ENCODE measurements at places on chromosomes 2 and 18. TPM values are rescaled to one million over a fixed set of nuclear protein-coding genes. Genes with fewer than 3 reads are reported as not detected.

DNA sequence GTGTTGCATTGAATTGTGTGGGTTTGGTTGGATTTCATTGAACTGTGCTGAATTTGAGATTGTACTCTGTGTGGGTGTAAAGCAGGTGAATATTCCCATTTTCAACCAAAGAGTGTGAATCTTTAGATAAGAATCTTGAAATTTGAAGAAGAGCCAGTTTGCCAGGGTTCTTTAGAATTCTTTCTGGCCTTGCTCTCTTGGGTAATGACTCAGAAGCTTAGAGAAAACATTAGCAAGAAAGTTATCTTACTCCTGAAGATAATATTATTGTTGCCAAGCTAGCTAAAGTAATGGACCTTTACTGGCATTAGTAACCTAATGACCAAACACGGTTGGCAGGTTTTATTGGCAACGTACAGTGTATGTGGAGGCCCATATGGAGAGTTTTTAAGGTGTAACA is 46.4 kb upstream of the SIX3 start:
- no peak for DNase-seq

- DNase-seq: no peak
Measured at GRCh38 chr18:12585218-12585617, 72.7 kb downstream of the SPIRE1 start.

- no peak for DNase-seq
Measured at GRCh38 chr18:23194997-23195957, 60.0 kb downstream of the CABLES1 start.

DNA sequence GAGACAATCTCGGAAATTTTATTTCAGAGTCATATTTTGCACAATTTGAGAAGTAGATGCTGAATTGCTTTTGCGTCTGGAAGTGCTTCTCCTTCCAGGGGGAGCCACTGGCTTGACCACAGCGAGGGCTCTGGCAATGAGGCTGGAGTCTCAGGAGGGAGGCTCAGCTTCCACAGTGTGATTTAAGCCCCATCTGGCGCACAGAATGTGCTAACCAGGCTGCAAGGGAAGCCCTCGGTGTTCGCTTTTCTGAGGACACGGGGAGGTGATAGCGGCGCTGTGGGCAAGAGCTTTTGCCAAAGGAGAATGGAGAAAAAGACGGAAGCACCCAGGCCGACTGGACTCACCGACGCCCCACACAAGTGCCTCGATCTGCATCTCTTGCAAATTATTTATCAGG is 52.4 kb downstream of the ADI1 start:
- no peak for DNase-seq

DNA sequence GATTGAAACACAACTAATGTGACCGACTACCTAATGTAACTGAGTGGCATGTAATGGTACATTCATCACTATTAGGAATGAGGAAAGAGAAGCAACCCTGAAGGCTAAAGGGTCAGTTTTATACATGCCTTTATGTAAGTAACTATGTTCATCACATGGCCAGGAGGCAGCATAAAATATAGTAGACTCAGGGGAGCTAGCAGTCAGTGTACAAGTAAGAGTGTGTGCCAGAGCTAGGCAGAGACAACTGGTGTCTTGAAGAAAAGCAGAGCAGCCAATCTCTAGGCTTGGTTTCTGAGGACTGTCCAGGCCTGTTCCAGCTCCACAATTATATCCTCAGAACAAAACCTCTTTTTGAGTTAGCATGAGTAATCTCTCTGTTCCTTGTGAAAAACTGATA is 18.1 kb downstream of the SMAD2 start:
- DNase-seq: no peak

DNA sequence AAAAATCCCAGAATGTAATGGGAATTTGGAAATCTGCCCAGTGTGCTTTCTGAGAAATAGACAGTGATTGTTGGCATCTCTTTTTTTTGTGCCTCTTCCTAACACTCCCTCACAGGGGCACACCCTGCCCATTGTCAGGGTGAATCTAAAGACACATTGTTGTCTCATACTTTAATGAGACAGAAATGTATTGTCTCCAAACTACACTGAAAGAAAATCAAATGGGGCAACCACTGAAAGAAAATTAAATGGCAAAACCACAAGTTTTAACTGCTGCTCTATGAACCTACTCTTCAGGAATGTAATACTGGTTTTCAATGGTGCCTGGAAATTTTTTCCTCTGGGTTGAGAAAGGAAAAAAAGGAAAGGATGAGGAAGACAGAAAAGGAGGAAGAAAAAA is 43.2 kb upstream of the GLS start:
- DNase-seq: peak; percentile 80

DNA sequence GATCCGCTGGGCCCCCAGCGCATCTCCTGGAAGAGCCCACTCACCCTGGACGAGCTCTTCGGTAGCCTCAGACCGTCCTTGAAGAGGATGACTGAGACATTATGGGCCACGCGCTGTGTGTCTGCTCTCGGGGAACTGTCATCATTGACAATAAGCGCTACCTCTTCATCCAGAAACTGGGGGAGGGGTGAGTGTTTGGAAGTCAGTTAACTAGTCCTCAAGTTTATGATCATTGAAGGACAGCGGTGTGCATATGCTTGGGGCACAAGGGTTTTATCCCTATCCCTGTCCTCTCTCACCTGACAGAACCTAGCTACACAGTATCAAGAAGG is 586 bp downstream of the STK16 start:
- DNase-seq: no peak

DNA sequence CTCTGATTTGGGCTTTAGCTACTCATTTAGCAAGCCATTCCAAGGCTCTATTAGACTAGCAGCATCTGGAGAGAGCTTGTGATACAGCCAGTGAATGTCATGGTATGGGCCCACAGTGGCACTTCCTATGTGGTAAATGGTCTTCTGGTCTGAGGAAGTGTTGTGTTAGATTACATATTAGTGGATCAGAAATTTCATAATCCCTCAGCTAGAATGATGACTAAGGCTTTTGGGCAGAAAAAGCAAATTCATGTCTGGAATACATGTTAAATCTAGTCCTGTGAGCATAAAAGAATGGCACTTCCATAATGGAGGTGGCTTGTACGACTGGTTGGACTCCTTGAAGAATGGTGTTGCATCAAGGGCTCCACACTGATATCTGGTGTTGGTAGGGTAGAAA is 436.8 kb upstream of the CWC22 start:
- no peak for DNase-seq

DNA sequence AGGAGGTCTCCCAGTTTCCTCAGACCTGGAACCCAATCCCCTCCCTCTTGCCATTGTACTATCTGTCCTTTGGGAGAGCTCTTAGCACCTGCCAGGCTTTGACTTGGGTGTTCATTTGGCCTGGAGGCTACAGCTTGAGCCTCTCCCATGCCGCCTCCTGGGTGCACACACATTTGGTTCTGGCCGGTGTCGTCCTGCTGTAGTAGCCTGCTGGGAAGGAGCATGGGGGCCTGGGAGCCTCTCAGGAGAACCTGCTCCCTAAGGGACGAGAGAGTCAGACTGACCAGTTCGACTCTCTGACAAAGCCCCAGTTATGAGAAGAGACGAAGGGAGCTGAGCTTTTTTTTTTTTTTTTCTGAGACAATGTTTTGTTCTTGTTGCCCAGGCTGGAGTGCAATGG is 7.4 kb upstream of the SFTPB start:
- no peak for DNase-seq

DNA sequence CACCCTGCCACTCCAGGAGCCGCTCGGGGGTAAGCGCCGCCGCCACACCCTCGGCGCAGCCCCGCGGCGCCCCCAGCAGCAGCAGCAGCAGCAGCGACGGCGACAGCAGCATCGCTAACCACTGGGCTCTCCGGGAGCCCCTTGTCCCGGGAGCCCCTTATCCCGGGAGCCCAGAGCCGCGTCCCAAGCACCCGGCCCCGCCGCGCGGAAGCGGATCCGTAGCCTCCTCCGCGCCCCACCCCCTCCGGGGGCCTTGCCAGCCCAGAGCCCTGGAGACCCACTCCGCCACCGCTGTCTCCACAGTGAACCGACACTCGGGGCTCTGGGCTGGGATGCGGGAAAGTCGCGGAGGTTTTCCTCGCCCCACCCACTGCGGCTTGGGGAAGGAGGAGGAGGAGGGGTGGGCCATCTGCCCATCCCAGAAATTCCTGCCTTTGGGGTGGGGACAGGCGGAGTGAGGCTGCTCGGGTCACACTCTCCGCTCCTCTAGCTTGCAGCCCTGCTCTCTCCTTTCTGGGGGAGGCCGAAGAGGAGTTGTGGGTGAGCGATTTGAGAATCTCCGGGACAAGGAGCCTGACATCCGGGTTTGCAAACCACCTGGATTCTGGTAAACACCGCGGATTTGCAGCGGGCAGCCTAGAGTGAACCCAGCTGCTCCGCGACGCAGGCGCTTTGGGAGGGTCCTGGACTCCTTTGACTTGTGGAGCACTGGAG is at the start of gene PLA2R1:
PLA2R1 (minus strand) TSS at position 324 of the 714 bp plus-strand sequence; CDS start at position 112, 212 bp downstream.
- DNase-seq: peak; percentile 52

GRCh38 chr2:241314226-241315092 is 1.0 kb downstream of the HDLBP start:
- DNase-seq: peak; percentile 69

DNA sequence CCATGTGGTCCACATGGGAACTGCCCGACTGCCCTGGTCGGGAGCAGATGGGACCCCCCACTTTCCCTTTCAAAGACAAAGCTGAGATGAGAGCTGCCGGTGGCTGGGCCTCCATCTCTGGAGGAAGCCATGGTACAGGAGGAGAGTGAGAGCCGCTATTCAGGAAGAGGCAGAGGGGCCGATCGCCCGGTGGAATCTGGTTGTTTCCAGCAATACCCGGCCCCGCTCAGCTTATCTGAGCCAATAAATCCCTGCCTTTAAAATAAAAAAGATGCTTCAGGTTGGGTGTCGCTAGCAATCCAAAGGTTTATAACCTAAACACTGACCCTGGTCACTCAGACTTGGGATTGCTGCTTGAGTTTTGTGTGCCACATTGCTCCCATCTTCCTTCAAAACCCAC is 15.2 kb upstream of the B3GNT7 start:
- DNase-seq: no peak

DNA sequence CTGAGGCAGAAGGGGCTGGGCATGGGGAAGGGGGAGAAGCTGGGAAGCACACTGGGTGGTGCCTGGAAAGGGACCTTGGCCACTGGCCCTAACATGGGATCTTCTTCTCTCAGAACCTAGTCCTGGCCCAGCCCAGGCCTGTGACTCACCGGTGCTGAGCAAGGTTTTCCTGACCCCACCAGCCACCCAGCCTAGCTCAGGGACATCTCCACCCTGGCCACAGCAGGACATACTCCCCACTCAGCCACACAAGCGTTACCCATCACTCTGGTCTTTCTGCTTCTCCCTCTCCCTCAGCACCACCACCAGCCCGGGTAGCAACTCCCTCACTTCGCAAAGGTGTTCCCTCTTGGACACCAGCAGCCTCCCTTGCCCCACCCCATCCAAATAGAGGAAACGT is 22.8 kb downstream of the TNS1 start:
- no peak for DNase-seq

GRCh38 chr2:160224507-160224906 is 24.4 kb upstream of the ITGB6 start:
- no peak for DNase-seq

- DNase-seq: peak; percentile 43
Measured at GRCh38 chr2:237935740-237936452, 30.9 kb upstream of the UBE2F start.

GRCh38 chr2:195683174-195683573 is 26.1 kb downstream of the SLC39A10 start:
- DNase-seq: peak; percentile 60

DNA sequence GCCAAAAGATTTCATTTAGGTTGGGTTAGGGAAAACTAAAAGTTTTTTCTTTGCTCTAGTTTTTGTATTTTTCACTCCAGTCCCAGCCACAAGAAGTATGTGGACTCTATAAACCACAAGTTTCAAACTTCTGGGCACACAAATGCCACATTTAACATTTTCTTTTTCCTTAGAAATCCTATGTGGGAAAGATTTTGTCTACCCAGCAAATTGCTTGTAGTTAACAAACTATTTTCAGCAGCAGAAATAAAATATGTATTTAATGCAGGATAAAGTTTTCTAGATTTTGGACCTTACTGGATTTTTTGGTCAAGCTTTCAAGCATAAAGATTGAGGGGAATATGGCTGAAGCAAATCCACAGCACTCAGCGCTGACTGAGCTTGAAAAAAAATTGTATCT is 9.1 kb downstream of the ERICH2 start:
- no peak for DNase-seq

- DNase-seq: no peak
Measured at GRCh38 chr18:62550746-62551145, 27.9 kb downstream of the ZCCHC2 start.

DNA sequence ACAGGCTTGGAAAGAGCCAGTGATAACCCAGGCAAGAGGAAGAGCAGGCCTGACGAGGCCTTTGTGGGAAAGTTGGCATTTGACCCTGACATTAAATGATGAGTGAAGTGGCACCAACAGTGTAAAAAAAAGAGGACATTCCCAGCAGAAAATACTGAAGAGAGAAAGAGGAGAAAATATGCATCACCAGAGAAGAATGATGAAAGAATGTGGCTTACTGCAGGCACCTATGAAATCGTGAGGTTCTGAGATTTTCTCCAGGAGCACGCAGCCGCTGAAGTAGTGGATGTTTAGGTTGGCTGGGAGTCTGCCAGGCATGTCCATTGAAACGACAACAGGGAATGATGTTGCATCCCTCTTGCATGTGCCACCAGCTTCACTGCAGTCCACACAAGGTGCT is 13.8 kb downstream of the EHD3 start:
- peak; percentile 56 for DNase-seq

Gene C2orf15
- 0.07 TPM for polyA plus RNA-seq

Gene LYPD6
- 3.7 TPM for polyA plus RNA-seq

Gene DHRS9
- not detected for polyA plus RNA-seq

Gene FOXI3
- polyA plus RNA-seq: not detected

Gene ARHGAP15
- polyA plus RNA-seq: 0.07 TPM

Gene BOLL
- not detected for polyA plus RNA-seq

Gene DNAJC5G
- polyA plus RNA-seq: not detected

Gene GPR45
- not detected for polyA plus RNA-seq

Gene SEMA4F
- polyA plus RNA-seq: 5.9 TPM

Gene ASXL3
- polyA plus RNA-seq: 0.06 TPM

Gene ERICH2
- not detected for polyA plus RNA-seq

Gene CYP1B1
- polyA plus RNA-seq: 43.2 TPM

Gene IL36G
- polyA plus RNA-seq: not detected

Gene CHRND
- not detected for polyA plus RNA-seq

Gene CHST9
- not detected for polyA plus RNA-seq

Gene TGFBRAP1
- 8.5 TPM for polyA plus RNA-seq

Gene ATP6V1B1
- polyA plus RNA-seq: 1.0 TPM
